Fibroblast of mammary gland (primary cell): ENCODE measurements at places on chromosomes 7 and 10.

DNA sequence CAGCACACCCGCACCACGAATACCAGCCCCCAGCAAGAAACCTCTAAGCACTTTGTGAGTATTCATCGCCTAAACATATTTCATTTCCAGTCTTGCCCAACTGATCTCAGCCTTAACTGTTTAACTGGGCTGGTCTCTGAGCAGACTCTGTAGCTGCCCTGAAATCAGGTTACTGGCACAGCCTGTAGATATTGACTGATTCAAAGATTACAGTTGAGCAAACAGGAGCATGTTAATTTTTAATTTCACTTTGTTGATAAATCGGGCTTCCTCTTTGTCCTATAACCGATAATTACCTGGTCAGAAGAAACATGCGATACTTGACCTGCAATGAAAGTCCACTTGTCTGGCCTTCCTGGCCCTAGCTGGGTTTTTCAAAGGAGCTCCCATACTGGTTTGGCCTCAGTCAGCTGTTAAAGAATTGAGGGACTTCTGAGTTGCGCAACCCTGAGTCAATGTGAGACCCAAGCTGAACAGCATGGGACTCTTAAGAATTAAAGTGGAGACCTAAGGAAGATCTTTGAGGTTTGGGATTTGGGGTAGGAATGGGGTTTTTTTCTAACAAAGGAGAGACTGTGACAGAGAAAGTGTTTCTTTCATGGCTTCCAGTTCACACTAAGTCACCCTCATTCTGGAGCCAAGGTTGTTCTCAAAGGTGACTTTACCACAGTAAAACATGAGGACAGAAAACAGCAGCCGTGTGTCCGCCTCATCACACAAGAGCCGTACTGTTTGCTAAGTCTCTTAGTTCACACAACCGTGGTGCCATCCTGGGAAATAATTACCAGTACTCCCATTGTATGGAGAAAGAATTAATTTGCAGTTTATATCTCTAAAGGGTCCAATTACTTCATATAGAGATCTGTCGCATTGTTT is 75.9 kb downstream of the PPP1R3C start:
- peak; percentile 34 for DNase-seq

- DNase-seq, result no peak
These were observed 138.9 kb upstream of the LYZL1 start for GRCh38 chr10:29150010-29150409.

- peak; percentile 43 for DNase-seq
These were observed 244.3 kb downstream of the MTERF1 start for GRCh38 chr7:91636129-91636724.

DNA sequence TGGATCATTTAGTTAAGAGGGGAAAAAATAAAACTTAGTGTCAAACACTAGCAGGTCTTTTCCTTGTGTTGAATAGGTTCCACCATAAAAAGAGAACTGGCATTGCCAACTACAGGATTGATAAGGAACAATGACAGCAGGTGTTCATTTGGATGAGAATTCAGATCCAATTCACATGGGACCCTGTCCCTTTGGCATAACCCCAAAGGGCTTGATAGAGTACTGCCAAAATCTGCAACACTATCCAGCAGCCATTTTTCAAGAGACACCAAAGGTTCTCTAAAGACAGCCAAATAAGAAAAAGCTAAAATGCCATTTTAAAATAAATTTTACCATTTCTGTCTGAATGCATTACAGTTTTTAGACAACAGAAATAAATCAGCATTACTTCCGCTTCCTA is 422.3 kb downstream of the DGKB start:
- DNase-seq, result no peak

DNA sequence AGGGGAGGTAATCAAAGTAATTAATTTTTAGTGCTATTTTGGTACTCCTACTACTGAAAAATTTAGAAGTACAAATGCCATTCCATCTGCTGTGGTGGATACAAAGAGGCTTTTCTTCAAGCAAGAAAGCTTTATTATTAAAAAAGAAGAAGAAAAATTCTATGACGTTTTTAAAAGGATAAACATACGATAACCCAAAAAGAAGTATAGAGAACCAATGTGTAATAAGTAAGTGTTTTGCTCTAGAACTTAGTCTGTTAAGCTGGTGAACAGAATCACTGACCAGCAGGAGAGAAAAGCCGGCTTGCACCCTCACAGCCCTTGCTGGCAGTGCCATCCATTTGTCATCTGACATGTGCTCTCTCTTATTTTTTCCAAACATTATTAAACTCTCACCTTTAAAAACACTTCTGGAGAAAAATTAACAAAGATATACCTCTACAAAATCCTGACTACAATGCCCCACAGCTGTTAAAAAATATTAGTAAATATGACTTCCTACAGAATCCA is 81.5 kb downstream of the SRPK2 start:
- DNase-seq, result no peak

- peak; percentile 48 for DNase-seq
These were observed 606.3 kb upstream of the FZD8 start for GRCh38 chr10:36248304-36248981.

DNA sequence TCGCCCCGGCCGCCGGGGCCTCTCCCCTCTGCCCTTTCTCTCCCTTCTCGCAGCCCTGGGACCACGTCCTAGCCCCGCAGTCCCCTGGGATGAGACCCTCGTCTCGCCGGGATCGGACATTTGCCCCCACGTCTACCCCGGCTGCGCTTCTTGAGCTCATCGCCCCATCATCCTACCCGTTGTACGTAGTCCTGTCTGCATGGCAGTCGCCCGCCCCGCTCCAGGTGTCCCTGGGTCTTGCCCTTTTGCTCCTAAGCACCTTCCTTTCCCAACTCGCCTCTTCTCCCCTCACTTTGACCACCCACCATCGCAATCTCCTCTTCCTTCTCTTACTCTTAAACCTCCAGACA is 582 bp downstream of the TPST1 start:
- DNase-seq, result no peak

GRCh38 chr10:43817368-43817767 is 168.7 kb upstream of the ZNF32 start:
- DNase-seq, result peak; percentile 90

DNA sequence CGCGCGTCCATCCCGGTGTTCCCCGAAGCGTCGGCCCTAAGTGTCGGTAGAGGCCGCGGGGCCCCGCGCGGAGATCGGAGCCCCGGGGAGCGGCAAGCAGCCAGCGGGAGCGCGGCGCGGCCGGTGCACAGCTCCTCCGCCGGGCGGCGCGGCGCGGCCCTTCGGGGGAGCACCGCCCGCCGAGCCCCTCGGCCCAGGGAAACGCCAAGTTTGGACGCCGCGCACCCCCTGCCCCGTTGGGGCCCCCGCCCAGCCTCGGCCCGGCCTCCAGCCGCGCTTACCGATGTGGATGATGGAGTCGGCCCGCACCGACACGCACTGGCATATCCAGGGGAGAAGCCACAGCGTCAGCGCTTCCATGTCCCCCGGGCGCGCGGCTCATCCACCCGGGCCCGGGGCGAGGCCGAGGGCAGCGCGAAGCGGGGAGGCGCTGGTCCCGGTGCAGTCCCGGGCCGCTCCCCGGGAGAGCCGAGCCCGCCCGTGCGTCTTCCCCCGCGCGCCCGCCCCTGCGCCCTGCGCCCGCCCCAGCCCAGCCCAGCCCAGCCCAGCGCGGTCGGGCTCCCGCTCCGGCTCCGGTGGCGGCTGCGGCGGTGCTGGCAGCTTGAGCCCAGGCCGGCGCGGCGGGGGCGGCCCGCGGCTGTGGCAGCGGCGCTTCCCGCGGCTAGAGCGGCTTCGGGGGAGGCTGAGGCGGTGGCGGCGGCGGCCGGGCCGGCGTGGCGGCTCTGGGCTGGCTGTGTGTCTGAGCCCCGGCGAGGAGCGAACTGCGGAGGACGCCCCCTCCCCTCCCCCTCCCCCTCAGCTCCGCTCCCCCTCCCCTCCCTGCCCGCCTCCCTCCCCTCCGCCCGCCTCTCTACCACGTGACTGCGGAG is at the start of gene GRID1:
Gene GRID1, minus strand, starts transcription at position 763 of the 869 bp plus-strand sequence.
- DNase-seq, result no peak

DNA sequence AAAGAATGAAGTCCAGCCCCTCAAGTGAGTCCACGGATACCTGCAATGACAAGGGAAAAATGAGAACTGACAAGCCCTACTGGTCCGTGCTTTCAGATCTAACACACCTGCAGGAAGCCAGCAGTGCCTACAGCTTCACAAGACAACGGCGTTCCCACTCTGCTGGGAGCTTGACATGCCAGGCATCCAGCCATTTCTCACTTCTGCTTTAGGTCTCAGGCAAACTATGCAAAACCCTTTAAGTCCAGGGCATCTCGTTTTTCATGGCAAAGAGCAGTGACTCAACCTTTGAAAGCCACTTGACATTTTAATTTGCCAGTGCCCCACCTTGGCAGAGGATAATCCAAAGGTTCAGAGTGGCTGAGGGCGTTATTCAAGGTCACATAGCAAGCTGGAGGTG is 49.1 kb upstream of the GPAM start:
- DNase-seq, result no peak

GRCh38 chr7:95549818-95550529 is 46.3 kb downstream of the PDK4 start:
- DNase-seq, result peak; percentile 98

DNA sequence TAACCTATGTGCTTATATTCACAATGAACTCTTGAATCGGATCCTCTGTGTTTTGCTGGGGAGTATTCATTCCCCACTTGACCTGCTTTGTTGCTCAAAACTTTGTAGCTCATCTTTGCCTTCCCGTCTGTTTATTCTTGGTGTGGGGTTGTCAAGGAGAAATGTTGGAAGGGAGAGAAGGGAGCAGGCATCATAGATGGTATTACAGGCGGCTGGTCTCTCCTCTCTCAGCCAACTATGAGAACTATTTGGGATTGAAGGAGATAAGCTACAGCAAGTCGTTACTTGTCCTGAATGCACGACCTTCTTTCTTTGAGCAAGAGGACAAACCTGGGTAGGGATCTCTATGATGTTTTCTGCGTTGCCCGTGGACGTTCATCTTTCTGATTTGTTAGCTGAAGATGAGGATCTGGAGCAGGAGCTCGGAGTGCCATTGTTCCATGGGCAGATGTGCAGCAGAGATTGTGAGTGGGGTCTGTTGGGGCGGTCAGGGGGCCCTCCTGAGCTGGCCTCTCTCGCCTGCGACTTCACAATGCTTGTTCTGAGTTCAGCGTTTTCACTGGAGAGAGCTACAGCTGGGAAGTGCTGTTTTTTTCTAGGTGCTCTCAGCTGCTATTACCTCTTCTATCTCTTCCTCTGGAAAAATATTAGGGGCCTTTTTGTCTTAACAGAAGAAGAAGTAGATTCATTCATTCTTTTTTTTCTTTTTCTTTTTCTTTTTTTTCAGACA is 126.9 kb upstream of the KLF6 start:
- no peak for DNase-seq

GRCh38 chr10:52216852-52217251 is 97.2 kb upstream of the DKK1 start:
- DNase-seq, result peak; percentile 71

- no peak for DNase-seq
These were observed 35.4 kb downstream of the TLL2 start for GRCh38 chr10:96478355-96478754.

- no peak for DNase-seq
These were observed 79.0 kb downstream of the FAS start for GRCh38 chr10:89069589-89069988.

GRCh38 chr7:35646289-35647023 is 48.5 kb downstream of the HERPUD2 start:
- no peak for DNase-seq

- DNase-seq, result no peak
These were observed 2.1 kb downstream of the SNX10 start for GRCh38 chr7:26293569-26294308.

DNA sequence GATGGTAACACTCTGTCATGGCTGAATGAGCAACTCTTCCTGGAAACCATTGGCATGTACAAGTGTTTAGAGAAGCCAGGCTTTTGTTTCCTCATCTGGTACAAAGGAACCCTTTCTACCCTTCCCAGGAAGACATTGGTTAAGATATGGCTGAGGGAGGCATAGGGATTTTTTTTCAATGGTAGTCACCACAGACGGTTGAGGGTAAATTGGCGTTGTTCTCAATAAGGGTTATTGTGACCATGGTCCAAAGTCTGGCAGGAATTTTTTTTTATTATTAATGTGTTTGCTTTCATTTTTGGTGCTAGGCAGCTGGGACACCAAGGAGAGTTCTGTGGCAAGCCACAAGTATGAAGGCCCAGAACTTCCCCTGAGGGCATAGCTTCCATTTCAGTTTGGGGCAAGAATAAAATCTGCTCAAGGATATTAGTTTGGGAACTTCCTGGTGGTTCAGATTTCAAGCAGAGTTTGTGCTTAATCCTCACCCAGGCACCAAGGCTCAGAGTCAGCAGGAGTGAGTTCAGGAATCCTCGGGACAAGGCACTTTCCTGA is at the start of gene PLEKHS1:
Gene PLEKHS1, plus strand, starts transcription at position 502 of the 552 bp plus-strand sequence. CDS start 3,596 bp downstream, outside the sequence.
- no peak for DNase-seq

DNA sequence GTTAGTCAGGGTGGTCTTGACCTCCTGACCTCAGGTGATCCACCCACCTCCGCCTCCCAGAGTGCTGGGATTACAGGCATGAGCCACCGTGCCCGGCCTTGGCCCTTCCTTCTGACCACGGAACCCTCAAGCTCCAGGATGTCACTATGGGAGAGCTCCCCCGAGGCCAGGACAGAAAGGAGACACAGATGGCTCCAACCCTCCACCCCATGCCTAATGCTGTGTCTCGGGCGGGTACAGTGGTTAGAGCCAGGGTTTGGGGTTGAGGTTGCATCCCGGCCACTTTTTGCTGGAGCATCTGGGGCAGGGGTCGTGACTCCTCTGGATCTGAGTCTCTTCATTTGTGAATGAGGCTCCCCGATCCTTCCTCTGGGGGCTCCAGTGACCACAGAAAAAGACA is 8.1 kb downstream of the MYL10 start:
- no peak for DNase-seq

- DNase-seq, result peak; percentile 8
These were observed at the start of gene ARMC3 for GRCh38 chr10:22927661-22928403. Gene ARMC3 (plus strand): TSS chr10:22928053. CDS start chr10:22931997, 3,944 bp downstream.

DNA sequence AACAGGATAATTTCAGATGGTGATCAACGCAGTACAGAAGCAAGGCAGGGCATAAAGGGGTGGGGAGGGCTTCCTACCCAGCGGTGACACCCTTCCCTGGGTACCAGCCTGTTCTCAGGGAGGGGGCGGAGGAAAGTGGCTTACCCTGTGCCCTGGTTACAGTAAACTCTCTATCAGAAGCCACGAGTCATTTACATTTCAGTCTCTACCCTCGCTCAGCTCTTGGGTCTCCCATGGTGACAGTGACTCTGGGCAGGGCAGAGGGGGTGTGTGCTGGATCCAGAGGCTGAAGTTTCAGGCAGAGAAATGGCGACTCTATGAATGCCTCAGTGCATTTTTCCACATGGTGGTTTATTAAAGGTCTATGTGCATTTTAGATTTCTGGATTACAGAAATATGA is 107.0 kb downstream of the ADARB2 start:
- no peak for DNase-seq

GRCh38 chr7:101608772-101609713 is 20.1 kb downstream of the MYL10 start:
- no peak for DNase-seq

GRCh38 chr10:28047061-28047460 is 48.2 kb upstream of the ODAD2 start:
- DNase-seq, result no peak

- DNase-seq, result no peak
These were observed 71.3 kb downstream of the CPEB3 start for GRCh38 chr10:92219559-92219958.
